ENCODE measurements at places on chromosomes 7 and 10.

DNA sequence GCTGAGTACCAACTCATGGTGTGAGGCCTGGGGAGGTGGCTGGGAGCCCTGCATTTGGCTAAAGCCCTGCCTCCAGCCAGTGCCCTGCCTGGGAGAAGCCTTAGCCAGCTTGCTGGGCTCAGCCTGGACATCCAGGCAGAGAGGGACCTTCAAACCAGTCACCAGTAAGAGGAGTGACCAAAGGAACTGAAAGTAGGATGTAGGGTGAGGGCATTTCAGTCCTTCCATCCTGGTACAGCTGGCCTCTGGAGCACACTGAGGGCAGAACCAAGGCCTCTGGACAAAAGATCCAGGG, 124.8 kb downstream of the ADCY1 start:
- DNase-seq = no peak

DNA sequence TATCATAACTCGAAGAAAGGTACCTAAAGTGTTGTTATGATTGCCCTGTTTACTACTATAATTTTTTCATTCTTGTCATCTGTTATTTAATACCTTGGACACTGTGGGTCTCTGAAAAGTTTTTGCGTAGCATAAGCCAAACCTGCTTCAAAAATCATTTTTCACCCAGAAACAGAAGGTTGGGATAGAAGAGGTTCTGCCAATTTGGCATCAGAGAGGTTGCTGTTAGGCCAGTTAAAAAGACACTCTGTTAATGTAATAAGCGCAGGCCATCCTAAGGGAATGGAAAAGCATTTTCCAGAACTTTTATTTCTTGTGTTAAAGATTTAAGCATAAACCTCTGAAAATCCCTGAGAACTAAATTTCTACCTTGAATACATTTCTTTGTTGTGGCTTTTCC, 212.2 kb downstream of the BMPER start:
- no peak for DNase-seq

- DNase-seq = no peak
Observed at GRCh38 chr7:48244864-48245271, 73.6 kb downstream of the ABCA13 start.

DNA sequence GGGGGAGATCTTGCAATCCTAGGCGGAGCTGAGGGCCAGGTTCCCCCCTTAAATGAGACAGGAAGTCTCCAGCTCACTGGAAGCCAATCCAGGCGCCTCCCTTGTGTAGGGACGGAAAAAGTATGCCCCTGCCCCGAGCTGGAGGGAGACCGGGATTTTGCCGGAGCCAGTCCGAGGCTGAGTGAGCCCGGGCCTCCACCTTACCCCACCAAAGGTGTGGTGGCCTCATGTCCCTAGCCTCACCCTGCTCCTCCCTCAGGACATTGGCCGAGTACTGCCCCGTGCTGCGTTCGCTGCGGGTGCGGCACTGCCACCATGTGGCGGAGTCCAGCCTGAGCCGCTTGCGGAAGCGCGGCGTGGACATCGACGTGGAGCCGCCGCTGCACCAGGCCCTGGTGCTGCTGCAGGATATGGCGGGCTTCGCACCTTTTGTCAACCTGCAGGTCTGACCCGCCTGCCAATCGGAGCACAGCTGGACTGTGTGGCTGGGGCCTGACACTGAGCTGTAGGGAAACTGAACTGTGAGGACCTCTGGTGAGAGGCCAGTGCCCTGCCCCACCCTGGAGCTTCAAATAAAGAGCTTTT, 2.0 kb downstream of the FBXL15 start:
- no peak for DNase-seq

- no peak for DNase-seq
Observed at GRCh38 chr7:3157566-3158287, 114.1 kb upstream of the CARD11 start.

DNA sequence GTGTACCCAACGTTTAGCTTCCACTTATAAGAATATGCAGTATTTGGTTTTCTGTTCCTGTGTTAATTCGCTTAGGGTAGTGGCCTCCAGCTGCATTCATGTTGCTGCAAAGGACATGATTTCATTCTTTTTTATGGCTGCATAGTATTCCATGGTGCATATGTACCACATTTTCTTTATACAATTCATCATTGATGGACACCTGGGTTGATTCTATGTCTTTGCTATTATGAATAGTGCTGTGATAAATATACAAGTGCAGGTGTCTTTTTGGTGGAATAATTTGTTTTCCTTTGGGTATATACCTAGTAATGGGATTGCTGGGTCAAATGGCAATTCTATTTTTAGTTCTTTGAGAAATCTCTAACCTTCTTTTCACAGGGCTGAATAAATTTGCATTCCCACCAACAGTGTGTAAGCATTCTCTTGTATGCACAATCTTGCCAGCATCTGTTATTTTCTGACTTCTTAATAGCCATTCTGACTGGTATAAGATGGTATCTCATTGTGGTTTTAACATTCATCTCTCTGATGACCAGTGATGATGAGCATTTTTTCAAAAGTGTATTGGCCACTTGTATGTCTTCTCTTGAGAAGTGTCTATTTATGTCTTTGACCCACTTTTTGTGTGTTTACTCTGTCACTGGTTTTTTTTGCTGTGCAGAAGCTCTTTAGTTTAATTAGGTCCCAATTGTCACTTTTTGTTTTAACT, 72.5 kb upstream of the CC2D2B start:
- DNase-seq = no peak

DNA sequence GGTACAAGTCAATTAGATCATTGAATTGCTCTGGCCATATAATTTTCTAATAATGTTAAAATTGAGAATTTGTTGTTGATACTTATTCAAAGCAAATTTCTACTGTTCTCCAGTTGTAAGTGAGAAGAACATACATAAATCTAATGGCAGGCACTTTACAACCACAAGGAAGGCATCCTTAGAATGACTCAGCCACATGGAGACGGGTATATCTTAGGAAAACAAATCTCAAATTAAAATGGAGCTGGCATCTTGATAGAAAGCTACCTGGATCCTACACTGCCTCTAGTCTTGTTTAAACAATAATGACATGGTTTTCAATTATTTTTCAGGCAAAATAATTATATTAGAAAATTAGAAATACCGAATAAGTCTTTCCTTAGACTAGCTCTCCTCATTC, 1183.7 kb upstream of the SORCS1 start:
- DNase-seq = no peak

DNA sequence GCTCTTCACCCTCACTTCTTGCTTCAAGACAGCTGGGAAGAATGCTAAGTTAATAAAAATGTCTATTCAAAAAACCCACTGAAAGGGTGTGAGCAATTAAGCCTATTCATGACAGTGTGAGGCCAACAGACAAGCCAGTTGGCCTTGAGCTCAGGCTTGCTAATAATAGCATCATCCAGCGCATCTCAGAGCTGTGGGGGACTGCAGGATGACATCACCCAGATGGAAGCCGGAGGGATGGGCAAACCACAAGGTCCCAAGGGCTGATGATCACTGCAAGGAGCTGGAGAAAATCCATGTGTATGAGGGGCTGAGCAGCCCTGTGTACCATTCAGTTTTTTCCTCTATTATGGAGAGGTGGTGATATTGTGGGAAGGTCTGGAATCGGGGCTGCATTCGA, 770.4 kb downstream of the TNS3 start:
- DNase-seq = no peak

GRCh38 chr10:118955951-118956801, 73.3 kb upstream of the NANOS1 start:
- DNase-seq = no peak

Measured in thymus (tissue), 14 donors.